Activated CD4-positive, alpha-beta memory T cell treated with anti-CD3 and anti-CD28 coated beads for 36 hours (primary cell): ENCODE measurements at places on chromosomes 3 and 15. TPM values are rescaled to one million over a fixed set of nuclear protein-coding genes. Genes with fewer than 3 reads are reported as not detected.
A peak's percentile ranks its signal among the peaks of the same experiment; 100 is the strongest.

DNA sequence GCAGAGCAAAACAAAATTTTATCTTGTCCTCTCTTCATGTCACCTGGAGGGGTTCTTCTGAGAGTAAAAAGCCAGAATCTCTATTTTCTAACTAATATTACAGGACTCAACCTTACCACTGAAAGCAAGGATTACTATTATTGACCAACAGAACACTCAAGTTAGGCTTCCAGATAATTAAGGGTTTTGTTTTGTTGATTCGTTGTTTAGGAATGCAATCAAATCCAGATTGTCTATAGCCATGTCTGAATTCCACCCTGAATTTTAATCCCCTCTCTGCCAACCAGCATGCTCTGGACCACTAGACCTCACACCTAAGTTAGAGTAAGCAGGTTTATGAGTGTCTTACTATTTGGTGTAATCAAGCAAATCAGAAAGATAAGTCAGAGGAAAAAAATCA lies 90.7 kb downstream of the PEAK1 start:
- H3K27ac ChIP-seq = no peak overlapping the region
- DNase-seq = no peak
- H3K4me1 ChIP-seq = no peaks in the 10 kb centered on the region
- no peaks in the 10 kb centered on the region for H3K36me3 ChIP-seq
- no peaks in the 10 kb centered on the region for H3K27me3 ChIP-seq

Gene CFAP92
- total RNA-seq = 0.24 TPM

DNA sequence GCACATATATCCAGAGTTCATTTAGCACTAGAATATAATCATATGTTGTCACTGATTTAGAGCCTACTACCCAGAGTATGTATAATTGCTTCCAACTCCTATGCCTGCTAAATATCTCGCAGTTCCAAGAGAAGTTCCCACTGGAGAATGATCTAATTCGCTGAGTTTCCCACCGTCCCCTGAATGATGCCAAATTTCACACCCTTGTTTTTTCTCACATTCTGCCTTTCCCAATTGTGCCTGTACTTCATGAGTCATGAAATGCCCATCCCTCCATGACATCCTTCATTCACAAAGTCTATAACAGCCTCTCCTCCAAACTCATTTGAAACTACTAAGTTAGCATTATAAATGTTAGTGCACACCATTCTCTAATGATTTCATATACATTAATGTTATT lies 177.2 kb downstream of the CBLB start:
- H3K36me3 ChIP-seq = peaks cover 35% of the 10 kb centered on the region
- H3K27ac ChIP-seq = no peak overlapping the region
- peaks cover 28% of the 10 kb centered on the region for H3K4me1 ChIP-seq
- H3K4me3 ChIP-seq = no peak overlapping the region

DNA sequence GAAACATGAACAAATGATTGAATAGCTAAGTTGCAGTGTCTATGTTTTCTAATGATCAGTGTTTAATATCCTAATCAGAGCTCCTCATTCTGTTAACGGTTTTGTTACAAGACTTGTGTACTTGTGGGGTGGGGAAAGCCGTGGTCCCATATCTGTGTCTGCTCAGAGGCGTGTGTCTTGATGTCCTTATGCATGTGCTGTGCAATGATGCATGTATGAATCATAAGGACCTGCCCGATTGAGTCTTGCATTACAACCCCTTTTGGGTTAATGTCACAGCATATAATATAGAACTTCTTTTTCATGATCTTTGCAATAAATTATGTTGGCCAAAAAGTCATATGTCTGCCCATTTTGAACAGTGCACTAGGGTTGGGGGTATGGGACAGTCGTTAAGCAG lies 233.4 kb downstream of the ITPR1 start:
- no peak overlapping the region for H3K27ac ChIP-seq
- no peak for DNase-seq
- peaks cover 4% of the 10 kb centered on the region for H3K36me3 ChIP-seq
- H3K4me3 ChIP-seq = no peak overlapping the region

Gene GUCA1C
- not detected for total RNA-seq

DNA sequence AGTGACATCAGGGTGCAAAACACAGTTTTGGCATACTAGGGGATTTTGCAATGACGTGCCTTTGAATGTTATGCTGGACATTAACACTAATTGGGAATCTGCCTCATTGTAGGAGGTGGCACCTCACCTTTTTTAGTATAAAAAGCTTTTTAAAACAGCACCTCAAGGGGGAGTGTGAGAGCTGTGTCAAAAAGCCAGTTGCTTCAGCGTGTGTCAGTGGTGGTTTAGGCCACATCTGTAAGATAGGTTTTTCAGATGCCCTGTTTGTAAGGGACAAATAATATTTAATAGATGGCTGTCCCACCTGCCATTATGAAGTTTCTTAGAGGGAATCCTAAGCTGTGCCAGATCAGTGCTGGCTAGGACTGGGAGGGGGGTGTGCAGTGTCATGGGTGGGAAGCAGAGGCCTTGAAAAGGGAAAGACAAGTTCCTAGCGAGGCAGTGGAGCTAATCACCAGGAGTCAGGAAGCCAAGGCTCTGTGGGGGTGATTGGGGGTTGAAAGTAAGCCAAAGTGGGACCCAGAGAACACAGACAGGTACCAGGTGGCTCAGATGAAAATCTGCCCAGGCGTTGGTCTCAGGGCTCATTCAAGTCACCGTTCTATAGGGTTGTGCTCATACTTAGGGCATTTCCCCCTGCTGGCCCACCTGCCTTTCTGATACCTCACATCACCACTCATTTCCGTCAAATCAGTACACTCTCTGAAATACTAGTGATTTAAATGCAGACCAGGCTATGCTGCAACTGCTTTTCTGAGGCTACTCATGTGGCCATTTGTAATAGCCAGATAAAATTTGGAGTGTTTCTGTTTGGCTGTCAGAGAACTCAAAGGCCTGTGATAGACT lies 120.5 kb downstream of the BBX start:
- H3K27me3 ChIP-seq = no peaks in the 10 kb centered on the region
- no peak overlapping the region for H3K27ac ChIP-seq
- peaks cover 8% of the 10 kb centered on the region for H3K36me3 ChIP-seq
- no peak for DNase-seq
- H3K4me1 ChIP-seq = peaks cover 21% of the 10 kb centered on the region
- H3K4me3 ChIP-seq = no peak overlapping the region

Gene ISL2
- total RNA-seq = 0.15 TPM

- H3K27me3 ChIP-seq = no peaks in the 10 kb centered on the region
- H3K4me1 ChIP-seq = no peaks in the 10 kb centered on the region
These were observed 357.6 kb downstream of the GABRG3 start for GRCh38 chr15:27328608-27329007.

DNA sequence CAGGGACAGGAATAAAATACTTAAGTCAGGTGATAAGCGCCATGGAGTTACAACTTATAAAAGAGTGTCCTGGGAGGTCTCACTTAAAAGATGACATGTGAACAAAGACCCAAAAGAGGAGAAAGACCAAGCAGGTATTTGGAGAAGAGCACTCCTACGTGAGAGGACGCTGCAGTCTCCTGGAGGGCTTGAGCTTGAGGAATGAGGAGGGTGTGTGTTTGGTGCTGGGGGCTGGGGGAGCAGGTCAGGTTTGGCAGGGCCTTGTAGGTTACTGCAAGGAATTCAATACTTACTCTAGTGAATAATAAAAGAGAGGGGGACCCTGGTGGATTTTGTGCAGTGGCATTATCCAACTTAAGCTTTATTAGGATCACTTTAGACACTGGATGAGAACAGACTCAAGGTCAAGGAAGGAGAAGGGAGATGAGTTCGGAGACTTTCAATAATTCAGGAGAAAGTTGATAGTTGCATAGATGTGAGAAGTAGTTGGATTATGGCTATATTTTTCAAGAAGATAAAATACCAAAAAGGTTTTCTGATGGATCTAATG lies 32.4 kb downstream of the TNIK start:
- no peak overlapping the region for H3K27ac ChIP-seq
- no peak for DNase-seq
- H3K36me3 ChIP-seq = peaks cover 7% of the 10 kb centered on the region
- H3K4me3 ChIP-seq = no peak overlapping the region
- H3K4me1 ChIP-seq = peaks cover 5% of the 10 kb centered on the region

GRCh38 chr15:66752078-66752477 lies 50.0 kb downstream of the SMAD6 start:
- H3K27ac ChIP-seq = no peak overlapping the region
- H3K4me3 ChIP-seq = no peak overlapping the region
- H3K27me3 ChIP-seq = peaks cover 6% of the 10 kb centered on the region
- H3K4me1 ChIP-seq = peaks cover 8% of the 10 kb centered on the region

- peaks cover 21% of the 10 kb centered on the region for H3K36me3 ChIP-seq
- H3K4me3 ChIP-seq = no peak overlapping the region
- H3K27ac ChIP-seq = no peak overlapping the region
- no peak for DNase-seq
- H3K27me3 ChIP-seq = no peaks in the 10 kb centered on the region
These were observed 16.3 kb upstream of the NEK10 start for GRCh38 chr3:27385504-27385903.

DNA sequence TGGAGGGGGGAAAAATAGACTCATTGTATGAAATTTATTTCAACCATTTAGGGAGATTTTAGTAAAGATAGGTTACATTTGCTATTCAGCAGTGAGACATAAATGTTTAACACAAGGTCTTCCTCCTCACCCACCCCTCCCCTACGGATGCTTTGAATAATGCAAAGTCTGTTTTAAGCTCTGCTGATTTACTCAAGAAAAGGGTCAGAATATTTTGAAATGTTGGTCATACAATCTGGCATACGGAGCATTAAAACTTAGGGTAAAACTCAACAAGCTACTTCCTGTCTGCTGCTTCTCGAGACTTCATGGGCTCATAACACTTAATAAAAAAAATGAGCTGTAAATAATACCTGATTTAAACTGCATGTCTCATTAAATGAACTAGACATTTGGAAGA lies 156.3 kb downstream of the WNT5A start:
- no peak overlapping the region for H3K4me3 ChIP-seq
- no peaks in the 10 kb centered on the region for H3K4me1 ChIP-seq
- H3K36me3 ChIP-seq = no peaks in the 10 kb centered on the region
- no peak overlapping the region for H3K27ac ChIP-seq
- no peak for DNase-seq

Gene ZNF660
- total RNA-seq = 0.10 TPM

DNA sequence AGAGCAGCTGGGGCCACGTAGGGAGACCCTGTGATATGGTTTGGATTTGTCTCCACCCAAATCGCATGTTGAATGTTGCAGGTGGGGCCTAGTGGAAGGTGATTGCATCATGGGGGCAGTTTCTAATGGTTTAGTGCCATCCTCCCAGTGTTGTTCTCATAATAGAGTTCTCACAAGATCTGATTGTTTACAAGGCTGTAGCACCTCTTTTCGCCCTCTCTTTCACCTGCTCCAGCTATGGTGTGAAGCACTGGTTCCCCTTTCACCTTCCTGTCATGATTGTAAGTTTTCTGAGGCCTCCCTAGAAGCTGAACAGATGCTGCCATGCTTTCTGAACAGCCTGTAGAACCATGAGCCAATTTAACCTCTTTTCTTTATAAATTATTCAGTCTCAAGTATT lies 198.9 kb upstream of the CBLB start:
- peaks cover 3% of the 10 kb centered on the region for H3K36me3 ChIP-seq
- H3K4me1 ChIP-seq = peaks cover 14% of the 10 kb centered on the region
- H3K4me3 ChIP-seq = no peak overlapping the region
- H3K27ac ChIP-seq = no peak overlapping the region
- no peak for DNase-seq

Gene THSD4
- total RNA-seq = not detected

DNA sequence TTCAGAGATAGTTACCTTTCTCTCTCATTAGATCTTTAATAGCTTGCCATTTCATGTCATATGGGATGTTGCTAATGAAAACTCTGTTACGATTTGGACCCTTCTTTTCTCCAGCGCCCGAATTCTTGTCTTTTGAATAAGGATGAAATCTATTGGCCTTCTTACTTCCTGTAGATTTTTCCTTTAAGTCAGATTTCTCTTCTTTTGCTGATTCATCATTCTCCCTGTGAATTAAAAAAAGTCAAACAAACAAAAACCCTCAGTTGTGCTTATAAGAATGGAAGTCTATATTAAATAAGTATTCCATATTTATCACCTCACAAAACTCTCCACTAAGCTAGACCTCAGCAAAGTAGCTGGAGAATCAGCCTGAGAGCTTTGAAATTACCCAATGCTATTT lies 9.5 kb downstream of the MYEF2 start:
- H3K27me3 ChIP-seq = no peaks in the 10 kb centered on the region
- DNase-seq = no peak
- H3K4me1 ChIP-seq = no peaks in the 10 kb centered on the region
- no peak overlapping the region for H3K4me3 ChIP-seq

DNA sequence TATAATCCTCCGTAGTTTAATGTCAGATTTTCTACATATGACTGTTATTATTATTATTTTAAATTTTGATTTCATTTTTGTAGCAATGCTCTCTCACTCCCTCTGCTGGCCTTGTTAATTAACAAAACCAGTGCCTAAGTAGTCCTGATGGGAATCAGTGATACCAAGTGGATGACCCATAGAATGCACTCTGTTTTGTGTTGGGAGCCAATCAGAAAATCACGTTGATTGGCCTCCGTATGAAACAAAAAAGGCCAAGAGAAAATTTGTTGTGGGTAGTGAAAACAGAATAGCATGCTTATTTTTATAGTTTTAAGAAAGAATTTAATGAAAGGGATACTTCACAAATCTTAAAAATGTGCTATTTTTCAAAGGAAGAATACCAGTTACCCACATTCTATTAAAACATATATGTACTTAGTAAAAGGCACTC lies 34.4 kb upstream of the MEIS2 start:
- peaks cover 9% of the 10 kb centered on the region for H3K27me3 ChIP-seq
- H3K36me3 ChIP-seq = no peaks in the 10 kb centered on the region
- H3K4me1 ChIP-seq = no peaks in the 10 kb centered on the region
- no peak overlapping the region for H3K4me3 ChIP-seq

- peaks cover 29% of the 10 kb centered on the region for H3K27me3 ChIP-seq
- H3K4me3 ChIP-seq = no peak overlapping the region
- peaks cover 33% of the 10 kb centered on the region for H3K4me1 ChIP-seq
- H3K36me3 ChIP-seq = no peaks in the 10 kb centered on the region
- peak; percentile 16 for DNase-seq
These were observed 3.0 kb upstream of the VIPR1 start for GRCh38 chr3:42499478-42499871.

Gene SCN5A
- total RNA-seq = 0.12 TPM

Gene PLSCR5
- not detected for total RNA-seq

Gene CTXN2
- not detected for total RNA-seq

DNA sequence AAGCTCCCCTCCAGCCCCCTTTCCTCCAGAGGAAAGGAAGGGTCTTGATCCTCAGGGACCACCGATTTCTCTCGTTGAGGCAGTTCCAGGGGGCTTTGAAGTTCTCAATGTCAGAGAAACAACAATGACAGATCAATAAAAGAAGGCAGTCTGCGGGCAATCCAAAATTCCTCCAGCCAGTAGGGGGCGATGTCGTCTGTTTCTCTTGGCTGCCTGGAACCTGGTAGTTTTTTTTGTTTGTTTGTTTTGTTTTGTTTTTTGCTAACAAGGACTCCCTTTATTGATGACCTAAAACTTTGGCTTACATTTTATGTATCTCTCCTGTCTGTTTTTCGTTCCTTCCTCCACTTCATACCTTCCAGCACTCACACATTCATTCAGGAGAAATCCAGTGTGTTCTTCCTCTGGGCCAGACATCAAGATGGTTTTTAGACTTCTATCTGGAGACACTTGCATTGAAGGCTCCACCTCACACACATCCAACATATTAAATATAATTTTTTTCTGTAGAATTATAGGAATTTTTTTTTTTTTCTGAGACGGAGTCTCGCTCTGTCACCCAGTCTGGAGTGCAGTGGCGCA lies 276.6 kb downstream of the RPLP1 start:
- H3K4me1 ChIP-seq = peaks cover 26% of the 10 kb centered on the region
- peak; percentile 82 for DNase-seq
- no peak overlapping the region for H3K27ac ChIP-seq
- peak overlapping the region; percentile 4 for H3K4me3 ChIP-seq
- peaks cover 4% of the 10 kb centered on the region for H3K27me3 ChIP-seq

Gene GALNT15
- not detected for total RNA-seq

Gene IGDCC3
- not detected for total RNA-seq
